ENCODE measurements at places on chromosomes 12 and 14. TPM values are rescaled to one million over a fixed set of nuclear protein-coding genes. Genes with fewer than 3 reads are reported as not detected.

- no peak for DNase-seq
These were observed 53.0 kb upstream of the KITLG start for GRCh38 chr12:88633312-88633711.

GRCh38 chr12:47938594-47938993 lies 24.8 kb upstream of the TMEM106C start:
- DNase-seq = no peak

GRCh38 chr12:79978692-79979091 lies 43.8 kb upstream of the PPP1R12A start:
- no peak for DNase-seq

GRCh38 chr12:96047229-96048211 lies 12.1 kb upstream of the LTA4H start:
- DNase-seq = no peak

DNA sequence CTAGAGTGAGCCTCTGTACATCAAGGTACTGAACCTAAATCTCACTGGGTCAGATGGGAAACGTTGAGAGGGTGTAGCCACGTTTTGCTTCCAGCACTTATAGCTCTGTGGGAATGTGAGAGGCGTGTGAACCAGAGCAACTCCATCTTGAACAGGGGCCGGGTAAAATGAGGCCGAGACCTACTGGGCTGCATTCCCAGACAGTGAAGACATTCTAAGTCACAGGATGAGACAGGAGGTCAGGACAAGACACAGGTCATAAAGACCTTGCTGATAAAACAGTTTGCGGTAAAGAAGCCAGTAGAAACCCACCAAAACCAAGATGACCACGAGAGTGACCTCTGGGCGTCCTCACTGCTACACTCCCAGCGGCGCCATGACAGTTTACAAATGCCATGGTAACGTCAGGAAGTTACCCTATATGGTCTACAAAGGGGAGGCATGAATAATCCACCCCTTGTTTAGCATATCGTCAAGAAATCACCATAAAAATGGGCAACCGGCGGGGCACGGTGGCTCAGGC lies 63.4 kb upstream of the NCOR2 start:
- DNase-seq = no peak

DNA sequence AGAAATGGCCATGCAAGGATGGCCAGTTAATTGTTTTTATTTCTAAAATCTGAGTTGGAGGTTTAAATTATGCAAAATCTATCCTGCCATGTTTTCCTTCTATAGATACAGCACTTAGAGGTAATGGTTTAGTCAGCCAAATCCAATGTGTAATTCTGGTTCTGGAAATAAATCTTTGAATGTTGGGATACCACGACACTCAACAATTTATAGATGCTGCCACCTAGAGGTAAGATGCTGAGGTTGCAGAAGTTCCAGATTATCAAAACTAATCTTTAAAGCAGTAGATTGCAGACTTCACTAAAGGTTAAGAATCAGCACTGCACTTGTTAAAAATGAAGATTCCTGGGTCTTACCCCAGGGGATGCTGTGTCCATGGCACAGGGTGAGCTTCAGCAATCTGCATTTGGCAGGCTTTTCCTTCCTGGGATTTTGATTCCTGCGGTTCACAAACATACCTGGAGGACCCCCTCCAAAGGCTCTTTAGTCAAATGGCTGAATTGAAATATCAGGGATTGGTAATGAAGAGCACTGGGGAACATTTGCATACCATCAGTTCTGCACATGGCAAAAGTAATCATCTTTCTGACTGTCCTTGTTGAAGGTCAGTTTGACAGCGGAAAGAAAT lies 53.4 kb upstream of the ANO4 start:
- DNase-seq = no peak

DNA sequence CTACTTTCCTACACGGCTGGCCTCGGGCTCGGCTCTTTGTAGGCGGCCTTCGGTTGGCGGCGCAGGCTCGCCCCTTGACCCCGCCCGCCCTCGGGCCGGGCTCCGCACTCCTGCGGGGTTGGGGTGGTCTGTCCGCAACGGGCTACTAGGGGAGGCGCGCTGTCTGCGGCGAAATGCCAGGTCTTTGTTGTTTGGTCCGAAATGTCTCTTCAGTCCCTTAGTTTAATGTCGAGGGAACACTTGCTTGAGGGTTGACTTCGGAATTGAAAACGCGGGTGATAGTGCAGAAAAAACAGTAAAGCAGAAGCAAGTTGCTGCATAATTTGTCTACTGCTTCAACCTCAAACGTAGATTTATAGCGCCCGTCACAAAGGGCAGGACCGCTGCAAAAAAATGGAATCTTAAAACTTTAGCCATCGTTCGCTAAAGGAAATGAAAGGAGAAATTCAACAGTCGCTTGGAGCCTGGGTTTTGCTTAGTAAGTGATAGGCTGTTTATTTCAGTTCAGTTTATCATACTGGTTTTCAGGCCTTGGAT lies 390 bp downstream of the JKAMP start:
- no peak for DNase-seq

- DNase-seq = no peak
These were observed 43.2 kb downstream of the MLXIP start for GRCh38 chr12:122121745-122122144.

Gene ABCC9
- total RNA-seq = 25.0 TPM

Gene SLC2A14
- not detected for total RNA-seq

GRCh38 chr14:99347561-99347960 lies 75.6 kb upstream of the BCL11B start:
- DNase-seq = no peak

- DNase-seq = no peak
These were observed 115.4 kb downstream of the PDE3A start for GRCh38 chr12:20483776-20484175.

Data from right atrium auricular region (tissue), 2 donors.